ENCODE measurements at places on chromosomes 5 and 9.

- DNase-seq = no peak
These were observed 192.4 kb downstream of the DOCK8 start for GRCh38 chr9:406886-407654.

- DNase-seq = no peak
These were observed 13.8 kb downstream of the ACO1 start for GRCh38 chr9:32398207-32398606.

GRCh38 chr5:20605732-20606525, 617.9 kb upstream of the CDH18 start:
- DNase-seq = no peak

DNA sequence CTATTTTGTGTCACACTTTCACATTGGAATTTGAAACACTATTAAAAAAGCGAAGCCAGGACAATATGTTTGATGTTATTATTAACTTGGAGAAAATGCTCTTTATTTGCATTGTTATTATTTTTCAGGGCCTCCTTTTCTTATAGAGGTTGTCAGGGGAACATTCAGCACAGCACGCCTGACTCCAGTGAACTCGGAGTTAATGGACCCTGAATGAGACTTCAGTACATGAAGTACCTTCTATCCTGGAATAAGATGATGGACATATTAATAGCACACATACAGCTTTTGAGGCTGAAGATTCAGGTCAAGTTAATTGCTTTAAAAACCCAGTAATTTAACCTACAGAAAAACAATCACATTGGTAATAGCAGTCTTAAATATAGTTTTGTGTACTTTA, 652.9 kb downstream of the SEMA5A start:
- no peak for DNase-seq

GRCh38 chr9:129334105-129334935, 156.3 kb upstream of the IER5L start:
- no peak for DNase-seq

GRCh38 chr5:142826093-142826492, 55.9 kb downstream of the ARHGAP26 start:
- DNase-seq = no peak
